ENCODE measurements at places on chromosomes 2 and 18.
A peak's percentile ranks its signal among the peaks of the same experiment; 100 is the strongest.

- DNase-seq: no peak
These were observed 47.5 kb upstream of the PXDN start for GRCh38 chr2:1791685-1792435.

DNA sequence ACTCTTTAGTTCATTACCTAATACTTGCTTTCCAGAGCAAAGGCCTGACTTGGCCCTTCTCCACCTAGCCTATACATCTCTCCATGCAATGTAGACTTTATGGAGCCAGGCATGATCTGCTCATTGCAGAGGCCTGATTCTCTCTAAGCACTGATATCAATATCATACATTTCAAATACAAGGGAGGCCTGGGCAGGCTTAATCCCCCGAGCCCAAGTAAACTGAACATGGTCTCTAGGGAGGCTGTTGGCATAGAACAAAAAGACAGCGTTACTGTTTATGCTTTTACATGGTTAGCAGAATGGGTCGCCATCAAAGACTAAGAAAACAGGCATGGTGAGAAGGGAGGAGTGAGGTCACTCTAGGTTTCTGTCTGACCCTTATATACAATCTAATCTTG is 695.1 kb downstream of the ZEB2 start:
- DNase-seq: peak; percentile 82

DNA sequence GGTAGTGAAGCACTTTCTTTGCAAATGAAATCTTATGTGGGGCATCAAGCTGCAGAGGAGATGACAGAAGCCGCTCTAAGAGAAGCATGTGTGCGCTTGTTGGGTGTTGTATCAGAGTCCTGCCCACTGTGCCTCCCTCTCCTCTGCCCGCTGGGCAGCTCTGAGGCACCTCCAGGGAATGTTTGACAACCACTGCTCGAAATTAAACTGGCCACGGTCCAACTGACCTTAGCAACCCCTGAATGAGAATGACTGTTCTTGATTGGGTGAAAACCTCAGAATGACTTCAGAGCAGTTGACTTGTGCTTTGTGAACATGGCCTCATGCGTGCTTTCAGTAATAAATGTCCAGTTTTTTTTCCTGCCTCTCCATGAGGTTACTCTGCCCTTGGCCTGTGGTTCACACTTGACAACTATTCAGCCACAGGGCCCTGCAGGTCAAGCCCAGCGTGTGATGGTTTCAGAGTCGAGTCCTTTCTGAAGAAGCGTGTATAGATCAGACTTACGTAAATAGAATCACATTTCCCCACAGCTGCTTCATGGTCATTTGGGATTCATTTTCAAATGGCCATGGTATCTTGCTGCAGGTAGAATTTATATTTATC is 94.9 kb downstream of the SLC4A3 start:
- peak; percentile 1 for DNase-seq

DNA sequence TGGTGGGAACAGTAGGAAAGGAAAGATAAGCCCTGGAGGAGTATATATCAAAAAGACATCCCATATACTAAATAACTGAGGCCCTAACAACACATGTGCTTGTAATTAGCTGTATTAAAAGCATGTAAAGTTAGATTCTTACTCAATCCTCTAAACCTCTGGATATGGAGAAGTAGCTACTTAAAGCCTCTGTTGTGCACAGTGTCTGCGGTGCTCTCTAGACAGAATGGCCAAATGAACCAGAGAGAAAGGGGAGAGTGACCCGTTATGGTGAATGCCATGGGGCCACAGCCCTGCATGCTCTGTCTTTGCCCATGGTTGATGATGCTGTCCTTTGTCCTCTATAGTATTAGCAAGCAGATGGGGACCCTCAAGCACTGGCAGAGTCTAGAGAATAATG is 104.4 kb upstream of the SLC8A1 start:
- DNase-seq: no peak
